Anterior cingulate cortex (tissue), 58 donors: ENCODE measurements at places on chromosomes 2 and 18.

DNA sequence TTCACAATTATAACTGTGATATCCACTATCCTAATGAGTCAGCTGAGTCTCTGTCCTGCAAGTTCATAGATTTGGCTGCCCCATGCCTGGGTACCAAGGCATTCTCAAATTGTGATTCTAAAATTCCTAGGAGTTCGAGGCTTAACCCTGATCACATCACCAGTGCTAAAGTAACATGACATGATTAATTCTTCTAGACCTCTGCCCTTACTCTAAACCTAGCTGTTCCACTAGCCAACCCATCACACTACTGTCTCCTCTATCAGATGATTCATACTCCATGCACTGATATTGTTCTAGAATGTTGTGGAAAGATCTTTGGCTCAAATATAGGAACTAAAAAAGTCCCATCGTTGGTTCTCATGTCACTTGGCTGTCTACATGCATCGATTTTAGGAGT, 487.6 kb downstream of the PIK3C3 start:
- DNase-seq = no peak

- DNase-seq = no peak
Observed at GRCh38 chr2:8704906-8705305, 23.1 kb downstream of the ID2 start.

- DNase-seq = no peak
Observed at GRCh38 chr2:210227290-210228088, 2.2 kb upstream of the ACADL start.

- peak; percentile 83 for DNase-seq
Observed at GRCh38 chr18:47930199-47930930, at the start of gene SMAD2. Gene SMAD2, minus strand, starts transcription at chr18:47930659. Its CDS starts 33,903 bp downstream, at chr18:47896756.

- no peak for DNase-seq
Observed at GRCh38 chr18:56461151-56461550, 177.2 kb downstream of the TXNL1 start.

- DNase-seq = no peak
Observed at GRCh38 chr2:64067326-64067725, 48.1 kb upstream of the VPS54 start.

DNA sequence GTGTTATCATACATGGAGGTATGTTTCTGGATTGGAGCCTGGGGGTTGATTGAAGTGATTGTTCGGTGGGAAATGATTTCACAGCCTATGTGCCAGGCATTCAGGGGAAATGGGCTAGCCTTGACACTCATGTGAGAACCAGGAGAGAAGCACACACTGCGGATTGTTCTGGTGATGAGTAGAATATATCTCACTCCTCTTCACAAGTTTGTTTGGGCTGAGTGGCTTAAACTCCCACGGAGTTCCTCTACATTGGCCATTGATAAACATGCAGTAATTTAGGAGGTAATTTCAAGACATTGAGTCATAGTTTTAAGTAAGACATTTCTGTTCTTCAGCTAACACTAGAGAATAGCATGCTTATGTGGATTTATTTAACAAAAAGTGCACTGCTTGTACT, 498.9 kb upstream of the NETO1 start:
- no peak for DNase-seq
